ENCODE measurements at places on chromosomes 5 and 9.

GRCh38 chr9:116191576-116192415 is 38.2 kb downstream of the PAPPA start:
- DNase-seq = no peak

- DNase-seq = no peak
These were observed 17.4 kb downstream of the KIF24 start for GRCh38 chr9:34311499-34312185.

- peak; percentile 89 for DNase-seq
These were observed at the start of gene DDX41 for GRCh38 chr5:177516601-177517568. TSS of gene DDX41 (minus strand) at chr5:177516961. CDS start at chr5:177516945, 16 bp downstream.

DNA sequence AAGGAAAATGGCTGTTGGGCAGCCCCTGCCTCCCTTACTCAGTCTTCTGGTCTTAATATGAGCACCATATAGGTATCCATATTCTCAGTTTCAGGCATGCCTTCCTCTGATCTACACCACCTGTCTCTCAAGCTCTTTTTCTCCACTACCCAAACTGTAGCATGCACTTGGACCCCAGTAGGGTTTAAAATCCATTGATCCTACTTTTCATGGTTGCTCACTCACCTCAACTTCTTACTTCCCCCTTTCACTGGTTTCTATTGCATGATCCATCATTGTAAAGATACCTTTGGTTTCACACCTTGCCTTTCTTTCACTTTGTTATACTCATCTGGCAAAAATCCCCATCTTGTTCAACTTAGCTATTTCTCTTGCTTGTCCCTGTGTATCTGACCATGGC is 159.4 kb downstream of the KDM4C start:
- no peak for DNase-seq

DNA sequence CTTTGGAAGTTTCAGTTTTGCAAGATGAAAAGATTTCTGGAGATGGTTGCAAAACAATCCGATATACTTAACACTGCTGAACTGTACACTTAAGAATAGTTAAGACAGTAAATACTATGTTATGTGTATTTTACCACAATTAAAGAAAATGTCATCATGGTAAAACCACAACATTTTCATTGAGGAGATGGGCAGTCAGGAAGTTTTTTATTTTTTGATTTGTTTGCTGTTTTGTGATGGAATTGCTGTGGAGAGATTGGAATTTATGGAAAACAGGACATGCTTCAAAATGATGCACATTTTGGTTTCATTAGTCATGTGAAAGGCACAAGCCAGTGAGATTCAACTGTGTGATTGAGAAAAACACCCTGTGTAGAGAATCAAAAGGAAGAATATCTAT is 90.5 kb upstream of the AGXT2 start:
- DNase-seq = no peak

DNA sequence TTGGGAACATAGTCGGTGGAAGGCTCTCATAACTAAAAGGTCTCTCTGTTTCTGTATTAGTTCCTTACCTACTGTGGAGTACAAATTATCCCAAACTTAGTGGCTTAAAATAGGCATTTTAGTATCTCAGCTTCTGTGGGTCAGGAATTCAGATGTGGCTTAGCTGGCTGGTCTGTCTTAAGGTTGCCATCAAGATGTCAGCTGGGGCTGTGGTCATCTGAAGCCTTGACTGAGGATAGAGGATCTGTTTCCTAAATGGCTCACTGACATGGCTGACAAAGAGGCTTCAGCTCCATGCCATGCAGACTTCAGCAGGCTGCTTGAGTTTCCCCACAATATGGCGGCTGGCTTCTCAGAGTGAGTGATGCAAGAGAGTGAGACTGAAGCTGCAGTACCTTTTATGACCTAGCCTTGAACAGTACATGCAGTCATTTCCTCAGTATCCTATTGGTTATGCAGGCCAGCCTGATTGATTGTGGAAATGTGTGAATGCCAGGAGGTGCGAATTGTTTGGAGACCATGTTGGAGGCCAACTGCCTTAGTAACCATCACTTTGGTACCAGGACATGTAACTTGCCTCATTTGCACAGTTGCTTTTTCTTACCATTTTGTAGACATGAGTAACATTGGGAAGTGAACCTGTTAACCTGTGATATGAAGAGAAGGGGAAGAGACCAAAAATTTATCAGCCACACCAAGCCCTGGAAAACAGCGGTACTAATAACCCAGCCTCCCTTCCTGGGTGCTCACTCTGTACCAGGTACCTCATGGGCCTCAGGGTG is 152.8 kb upstream of the IER5L start:
- no peak for DNase-seq

GRCh38 chr9:34072868-34073590 is 24.3 kb upstream of the UBAP2 start:
- no peak for DNase-seq

- no peak for DNase-seq
These were observed 83.7 kb downstream of the HINT1 start for GRCh38 chr5:131081374-131081773.

- DNase-seq = no peak
These were observed 467.8 kb downstream of the TMEM232 start for GRCh38 chr5:110258460-110259216.

GRCh38 chr5:96741891-96742309 is 65.8 kb downstream of the ERAP1 start:
- DNase-seq = no peak

GRCh38 chr5:112616812-112617547 is 120.7 kb upstream of the APC start:
- DNase-seq = no peak

GRCh38 chr5:61582205-61582820 is 250.3 kb downstream of the ZSWIM6 start:
- no peak for DNase-seq

DNA sequence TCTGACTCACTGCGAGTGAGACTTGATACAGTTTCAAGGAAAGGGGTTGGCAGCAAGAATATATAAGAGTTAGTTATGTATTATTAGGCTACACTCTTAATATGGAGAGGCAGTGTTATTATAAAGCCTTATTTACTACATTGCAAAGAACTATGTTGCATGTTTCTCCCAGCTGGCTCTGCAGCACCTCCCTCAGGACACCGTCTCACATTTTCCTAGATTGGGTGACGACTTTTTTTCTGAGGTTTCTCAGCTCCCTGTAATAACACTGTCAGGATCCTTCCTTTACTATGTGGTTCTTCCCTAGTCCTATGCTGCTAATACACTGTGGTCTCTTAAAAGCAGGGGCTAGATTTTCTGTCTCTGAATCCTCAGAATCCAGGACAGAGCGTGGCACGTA is 153.7 kb downstream of the INSYN2B start:
- DNase-seq = no peak

All from NCI-H2171 (cell line).